ENCODE measurements at places on chromosomes 2 and 18.

DNA sequence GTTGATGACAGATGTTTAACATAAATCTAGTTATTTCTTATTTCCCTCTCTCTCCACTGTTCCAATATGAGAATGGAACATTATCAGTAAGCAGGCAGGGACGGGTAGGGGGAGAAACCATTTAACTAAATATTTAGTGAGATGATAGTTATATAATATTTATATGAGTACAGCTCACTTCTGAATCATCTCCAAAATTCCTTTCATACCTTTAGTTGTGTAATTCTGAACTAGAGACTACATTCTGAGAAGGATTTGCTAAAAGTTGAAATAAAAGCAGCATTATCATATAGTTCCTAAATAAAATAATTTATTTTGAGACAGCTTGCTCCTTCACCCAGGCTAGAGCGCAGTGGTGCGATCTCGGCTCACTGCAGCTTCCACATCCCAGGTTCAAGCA lies 41.4 kb downstream of the B4GALT6 start:
- DNase-seq: no peak

- DNase-seq: no peak
These were observed 16.9 kb upstream of the VPS54 start for GRCh38 chr2:64036034-64036705.

DNA sequence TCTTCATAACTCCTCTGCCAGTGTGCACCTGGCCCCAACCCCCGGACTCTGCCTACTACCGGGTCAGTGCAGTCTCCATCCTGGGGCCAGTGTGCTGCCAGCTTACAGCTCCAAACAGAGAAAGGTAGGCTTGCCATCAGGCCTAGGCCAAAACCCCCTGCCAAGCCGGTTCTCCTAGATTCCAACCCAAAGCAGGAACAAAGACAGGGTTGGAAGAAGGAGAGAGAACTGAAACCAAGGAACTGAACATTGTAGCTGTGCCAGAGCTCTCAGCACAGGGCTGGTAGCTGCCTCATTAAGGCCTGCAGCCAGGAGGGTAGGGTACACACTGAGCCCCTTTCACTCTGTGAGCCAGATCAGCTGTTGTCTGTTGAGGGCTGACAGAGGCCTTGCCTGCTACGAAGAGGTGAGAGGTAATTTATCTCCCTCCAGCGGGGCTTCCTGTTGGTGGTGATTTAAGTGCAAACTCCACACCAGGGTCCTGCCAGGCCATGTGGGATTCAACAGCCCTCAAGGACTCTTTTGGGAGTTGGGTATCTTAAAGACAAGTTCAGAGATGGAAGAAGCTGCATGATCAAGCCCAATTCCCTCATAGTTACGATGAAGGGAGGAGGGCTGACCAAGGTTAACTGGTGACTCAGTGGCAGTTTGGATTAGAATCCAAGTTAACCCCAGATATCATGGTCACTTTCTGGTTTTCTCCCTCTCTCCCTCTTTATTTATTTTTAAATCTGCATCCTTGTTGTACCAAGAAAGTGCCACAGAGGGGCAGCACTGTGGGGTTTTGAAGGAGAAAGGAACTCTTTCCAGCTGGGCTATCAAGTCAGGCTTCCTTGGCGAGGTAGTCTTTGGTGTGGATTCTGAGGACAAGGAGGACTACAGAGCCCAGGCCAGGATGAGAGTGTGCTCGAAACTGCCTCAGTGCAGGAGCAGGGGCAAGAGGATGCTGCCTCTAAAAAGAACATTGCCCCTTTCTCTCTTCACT lies 48.1 kb downstream of the CYRIA start:
- DNase-seq: no peak

- DNase-seq: no peak
These were observed 5.9 kb downstream of the SCYGR3 start for GRCh38 chr2:227608561-227609338.

DNA sequence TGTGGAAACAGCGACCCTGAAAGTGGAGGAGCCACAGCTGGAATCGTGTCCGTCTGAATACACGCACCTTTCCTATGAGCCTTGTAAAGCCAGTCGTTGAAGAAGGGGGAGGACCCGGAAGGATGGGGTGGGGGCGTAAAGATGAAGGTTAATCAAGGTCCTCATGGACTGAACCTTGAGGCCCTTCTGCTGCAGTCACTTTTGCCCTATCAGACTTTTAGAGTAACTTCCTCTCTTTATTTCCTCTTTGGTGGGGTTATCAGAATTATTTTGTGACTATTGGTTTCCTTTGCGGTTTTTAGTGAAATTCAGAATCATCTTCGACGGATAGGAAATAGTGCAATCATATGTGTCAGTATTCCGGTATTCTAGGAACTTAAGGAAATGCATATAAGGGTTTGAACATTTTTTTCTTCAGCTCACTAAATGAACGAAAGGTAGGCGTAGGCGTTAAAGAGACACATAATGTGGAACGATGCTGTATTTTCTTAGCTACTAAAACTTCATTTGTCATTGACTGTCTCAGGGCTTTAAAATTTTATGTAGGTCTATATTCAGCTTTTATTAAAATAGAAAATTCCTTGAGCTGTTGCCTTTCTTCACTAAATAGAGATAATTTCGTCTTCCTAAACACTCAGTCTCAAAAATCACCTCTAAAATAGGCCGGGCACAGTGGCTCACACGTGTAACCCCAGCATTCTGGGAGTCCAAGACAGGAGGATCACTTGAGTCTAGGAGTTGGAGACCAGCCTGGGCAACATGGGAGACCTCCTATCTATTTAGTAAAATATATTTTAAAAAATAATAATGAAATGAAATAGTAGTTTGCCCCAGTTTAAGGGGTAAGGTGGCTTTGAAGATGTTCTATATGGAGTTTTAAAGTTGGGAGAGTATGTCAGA lies 1.4 kb upstream of the YES1 start:
- DNase-seq: no peak

- no peak for DNase-seq
These were observed 123.9 kb upstream of the FAM136A start for GRCh38 chr2:70425682-70426301.

DNA sequence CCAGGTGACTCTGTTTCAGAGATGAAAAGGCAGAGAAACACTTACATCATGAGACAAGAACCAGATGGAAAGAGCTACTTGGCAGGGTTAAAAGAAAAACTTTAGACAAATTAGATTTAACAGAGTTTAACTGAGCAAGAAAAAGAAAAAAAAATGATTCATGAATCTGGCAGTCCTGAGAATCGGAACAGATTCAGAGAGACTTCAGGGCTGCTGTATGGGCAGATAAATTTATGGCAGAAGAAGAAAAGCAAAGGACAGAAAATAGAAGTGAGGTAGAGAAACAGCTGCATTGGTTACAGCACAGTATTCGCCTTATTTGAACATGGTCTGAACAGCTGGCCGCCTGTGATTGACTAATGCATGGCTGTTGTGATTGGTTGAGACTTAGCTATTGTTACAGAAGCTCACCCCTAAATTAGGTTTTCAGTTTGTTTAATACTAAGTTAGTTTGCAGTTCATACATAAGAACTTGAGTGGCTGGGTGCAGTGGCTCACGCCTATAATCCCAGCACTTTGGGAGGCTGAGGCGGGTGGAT lies 43.0 kb upstream of the RHOB start:
- DNase-seq: no peak

GRCh38 chr2:44392338-44392943 lies 30.7 kb downstream of the CAMKMT start:
- DNase-seq: no peak

DNA sequence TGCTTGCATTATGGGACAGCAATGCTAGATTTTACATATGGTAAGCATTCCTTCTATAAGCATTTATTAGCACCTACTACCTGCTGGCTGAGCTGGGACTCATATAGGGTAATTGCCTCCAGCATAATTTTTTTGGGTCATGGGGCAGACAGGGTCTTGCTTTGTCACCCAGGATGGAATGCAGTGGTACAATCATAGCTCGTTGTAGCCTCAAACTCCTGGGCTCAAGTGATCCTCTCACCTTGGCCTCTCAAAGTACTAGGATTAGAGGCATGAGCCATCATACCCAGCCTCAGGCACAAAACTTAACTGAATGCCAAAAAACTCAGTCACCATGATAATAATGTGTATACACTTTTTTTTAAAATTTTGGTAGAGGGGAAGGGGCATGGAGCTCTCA lies 35.3 kb downstream of the TMEM237 start:
- DNase-seq: no peak

GRCh38 chr2:60679036-60679780 lies 76.9 kb upstream of the PAPOLG start:
- DNase-seq: no peak

GRCh38 chr2:204110338-204110741 lies 173.8 kb downstream of the ICOS start:
- peak; percentile 29 for DNase-seq

DNA sequence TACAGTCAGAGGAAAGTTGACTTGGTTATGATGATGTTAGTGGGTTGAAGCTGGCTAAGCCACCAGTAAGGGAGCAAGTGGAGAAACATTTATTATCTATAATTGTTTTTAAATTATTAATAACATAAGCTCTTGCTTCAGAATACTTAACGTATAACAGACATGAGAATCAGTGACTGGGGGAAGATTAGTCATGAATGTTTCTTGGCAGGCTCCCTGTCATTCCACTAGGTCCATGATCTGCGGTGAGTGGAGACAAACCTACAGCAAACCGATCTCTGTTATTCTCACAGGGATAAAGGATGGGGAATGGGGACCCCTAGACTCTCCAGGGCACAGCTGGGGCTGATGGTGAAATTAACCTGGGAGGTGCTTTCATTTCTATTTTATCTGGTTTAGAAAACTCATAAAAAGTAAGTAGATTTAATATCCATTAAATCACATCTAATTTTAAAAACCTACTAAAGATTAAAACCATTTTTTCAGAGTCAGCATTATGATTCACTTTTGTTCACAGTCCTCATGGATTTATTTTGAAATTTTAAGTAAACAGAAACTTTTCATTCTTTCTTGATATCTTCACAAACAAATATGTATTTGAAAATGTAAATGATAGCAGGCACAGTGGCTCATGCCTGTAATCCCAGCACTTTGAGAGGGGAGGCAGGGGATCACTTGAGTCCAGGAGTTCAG lies 420.3 kb downstream of the PTPRM start:
- no peak for DNase-seq

GRCh38 chr2:49241501-49241900 lies 87.2 kb upstream of the FSHR start:
- DNase-seq: no peak

DNA sequence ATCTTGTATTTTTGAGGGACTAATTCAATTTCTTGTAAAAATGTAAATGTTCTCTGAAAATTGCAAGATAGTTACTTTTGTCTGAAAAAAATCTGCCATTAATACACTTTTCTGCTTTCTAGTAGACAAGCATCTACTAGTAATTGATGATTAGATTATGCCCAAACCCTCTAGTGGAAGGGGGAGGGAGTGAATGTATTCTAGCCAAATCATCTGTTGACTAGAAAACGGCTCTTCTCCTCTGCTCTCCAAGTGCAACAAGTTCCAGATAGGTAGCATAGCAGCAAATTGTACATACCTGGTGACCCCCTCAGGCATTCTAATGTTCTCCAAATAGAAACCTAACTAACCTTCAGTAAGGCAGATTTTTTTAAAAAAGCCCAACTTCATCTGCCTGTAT lies 58.6 kb downstream of the RELCH start:
- DNase-seq: no peak

DNA sequence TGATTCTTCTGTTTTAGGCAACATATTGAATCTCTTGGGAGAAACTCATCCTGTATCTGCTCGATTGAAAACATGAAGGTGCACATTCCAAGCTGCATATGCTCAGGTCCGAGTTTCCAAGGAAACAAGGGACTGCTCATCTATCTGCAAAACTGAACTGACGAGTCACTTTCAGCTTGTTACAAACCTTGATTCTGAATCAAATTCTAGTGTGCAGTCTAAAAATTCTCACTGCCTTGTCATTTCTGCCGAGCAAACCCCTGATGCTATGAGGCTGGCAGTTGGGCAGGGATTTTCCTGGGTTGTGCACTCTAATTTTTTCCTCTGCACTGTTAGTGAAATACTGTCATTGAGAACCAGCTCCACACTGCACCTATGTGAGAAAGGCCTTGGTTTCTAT lies 101.3 kb upstream of the ETAA1 start:
- no peak for DNase-seq

DNA sequence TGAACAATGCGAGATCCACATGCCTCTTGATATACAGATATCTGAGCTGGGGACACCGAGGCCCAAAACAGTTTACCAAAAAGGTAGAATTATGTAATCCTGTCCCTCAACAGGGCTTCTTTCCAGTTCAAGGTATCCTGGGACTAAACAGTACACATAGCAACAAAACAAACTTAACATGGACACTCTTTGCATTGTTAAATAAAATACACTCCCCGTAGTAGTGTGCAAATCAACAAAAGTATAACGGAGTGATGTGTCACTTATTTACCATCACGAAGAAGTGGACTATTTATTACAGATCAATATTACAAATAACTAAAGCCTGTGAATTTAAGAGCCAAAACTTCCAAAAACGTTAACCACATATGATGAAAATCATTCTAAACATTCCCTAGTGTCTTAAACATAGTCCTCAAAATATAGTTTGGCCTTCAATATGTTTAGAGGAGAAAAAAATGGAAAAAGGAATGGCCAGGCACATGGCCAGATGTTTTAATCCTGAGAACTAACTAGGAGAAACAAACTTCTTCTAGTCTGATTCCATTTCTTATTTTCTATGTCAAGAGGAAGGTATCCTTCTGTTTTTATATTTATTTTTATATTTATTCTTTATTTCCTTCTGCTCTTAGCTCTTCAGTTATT lies 377.5 kb downstream of the OSR1 start:
- DNase-seq: no peak

GRCh38 chr18:5969355-5969988 lies 74.2 kb upstream of the TMEM200C start:
- no peak for DNase-seq

- no peak for DNase-seq
These were observed 70.5 kb downstream of the FMNL2 start for GRCh38 chr2:152405206-152406118.

GRCh38 chr2:181041661-181042060 lies 61.3 kb downstream of the UBE2E3 start:
- DNase-seq: no peak

DNA sequence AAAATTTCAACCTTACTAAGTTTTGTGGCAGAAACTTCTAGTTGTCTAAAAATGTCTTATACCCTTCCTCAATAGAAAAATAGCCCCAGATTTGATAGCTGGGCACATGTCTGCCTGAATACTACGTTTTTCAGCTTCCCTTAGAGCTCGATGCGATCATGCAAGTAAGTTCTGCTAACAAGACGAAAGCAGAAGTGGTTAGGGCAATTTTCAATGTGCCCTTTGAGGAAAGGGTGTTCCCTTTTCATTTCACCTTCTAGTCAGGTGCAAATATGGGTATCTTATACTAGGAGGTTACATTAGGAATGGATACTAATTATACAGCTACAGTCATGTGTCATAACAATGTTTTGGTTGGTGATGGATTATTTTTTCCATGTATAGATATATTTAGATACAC lies 1572.1 kb upstream of the LRRTM1 start:
- no peak for DNase-seq
